ENCODE measurements at places on chromosomes 3 and 15.

DNA sequence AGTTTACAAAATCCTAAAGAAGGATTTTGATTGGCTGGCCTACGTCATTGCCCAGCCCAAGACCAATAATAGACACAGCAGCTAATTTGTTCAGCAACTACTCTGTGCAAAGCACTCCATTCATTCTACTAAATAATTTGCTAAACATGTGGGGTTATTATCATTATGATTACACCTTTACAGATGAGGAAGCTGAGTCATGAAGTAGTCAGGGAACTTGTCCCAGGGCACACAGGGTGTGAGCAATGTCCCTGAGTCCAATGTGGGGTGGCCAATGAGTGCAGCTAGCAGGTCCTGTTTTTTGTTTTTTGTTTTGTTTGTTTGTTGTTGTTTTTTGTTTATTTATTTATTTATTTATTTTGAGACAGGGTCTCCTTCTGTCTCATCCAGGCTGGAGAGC is 183.6 kb downstream of the ABHD5 start:
- DNase-seq: no peak

DNA sequence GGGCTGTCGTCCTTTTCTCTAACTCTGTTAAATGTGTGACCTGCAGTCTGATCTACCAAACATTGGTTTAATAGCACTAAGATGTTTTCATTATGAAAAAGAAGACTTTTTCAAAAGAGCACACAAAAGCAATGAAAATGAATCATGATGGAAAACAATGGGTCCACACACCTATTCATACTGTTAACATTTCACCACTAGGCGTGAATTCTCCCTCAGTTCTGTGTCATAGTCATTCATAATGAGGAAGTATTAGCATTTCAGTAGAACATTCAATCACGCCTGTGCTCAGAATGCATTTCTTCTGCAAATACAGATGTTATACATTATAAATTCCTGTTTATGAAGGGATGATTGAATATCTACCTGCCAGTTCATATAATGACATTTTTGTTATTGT is 35.9 kb downstream of the EIF4E3 start:
- no peak for DNase-seq

DNA sequence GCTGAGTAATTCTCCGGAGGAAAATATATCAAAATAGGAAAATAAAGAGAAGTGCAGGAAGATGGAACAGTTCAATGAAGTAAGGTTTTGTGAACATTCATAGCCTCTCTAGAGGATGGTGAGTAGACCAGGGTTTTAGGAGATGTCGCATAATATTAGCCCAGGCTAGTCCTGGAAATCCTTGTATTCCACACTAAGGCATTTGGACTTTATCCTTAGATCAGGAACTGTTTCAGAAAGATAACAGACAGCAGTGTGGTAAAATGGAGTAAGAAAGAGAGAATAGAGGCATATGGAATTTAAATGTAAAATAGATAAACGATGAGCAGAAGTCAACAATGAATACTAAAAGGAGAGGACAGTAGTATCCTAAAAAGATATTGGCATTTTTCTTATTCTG is 12.1 kb downstream of the COPB2 start:
- no peak for DNase-seq

DNA sequence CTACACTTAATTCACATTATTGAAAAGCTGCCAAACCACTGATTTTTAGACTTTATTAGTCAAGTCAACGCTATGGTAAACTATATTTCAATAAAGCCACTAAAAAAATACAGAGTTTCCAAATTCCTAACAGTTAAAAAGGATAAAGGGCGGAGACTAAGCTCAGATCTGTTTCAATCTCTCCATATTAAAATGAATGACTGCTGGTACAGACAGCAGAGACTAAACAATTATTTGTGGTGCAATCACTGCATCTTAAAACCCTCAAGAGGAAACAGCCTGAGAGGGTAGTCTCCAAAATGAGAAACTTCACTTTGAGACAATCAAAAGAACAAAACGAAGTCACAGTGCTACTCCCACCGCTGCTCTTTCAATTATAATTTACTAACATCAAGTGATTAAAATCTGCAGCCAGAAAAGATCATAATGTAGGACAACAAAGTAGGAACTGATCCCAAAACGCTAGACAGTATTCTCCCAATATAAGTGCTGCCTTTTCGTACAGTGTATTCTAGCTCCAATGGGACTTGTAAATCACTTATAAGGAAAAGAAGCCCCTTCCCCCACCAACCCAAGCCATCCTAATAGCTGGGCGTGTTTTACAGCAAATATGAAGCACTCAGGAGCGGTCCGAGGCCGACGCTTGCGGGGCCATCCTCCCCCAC is 1.2 kb downstream of the UBP1 start:
- DNase-seq: no peak

- DNase-seq: no peak
Observed at GRCh38 chr3:133361435-133361834, 38.4 kb upstream of the BFSP2 start.

DNA sequence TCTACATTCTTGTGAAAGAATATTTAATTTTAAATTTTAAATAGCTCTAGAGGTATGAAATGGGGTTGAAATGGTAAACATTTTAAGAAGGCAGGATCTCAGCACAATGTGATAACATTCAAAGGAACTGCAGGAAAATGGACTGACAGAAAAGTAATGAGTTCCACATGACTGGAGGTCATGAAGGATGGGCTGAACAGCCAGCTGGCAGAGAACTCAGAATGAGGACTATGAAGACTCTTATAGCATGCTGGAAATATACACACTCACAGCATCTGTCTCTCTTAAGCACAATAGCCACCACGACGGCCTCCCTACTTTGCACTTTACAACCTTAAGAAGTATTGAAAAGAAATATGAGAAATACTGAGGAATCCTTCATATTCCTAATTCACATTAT is 94.7 kb downstream of the TNIK start:
- DNase-seq: no peak

- no peak for DNase-seq
Observed at GRCh38 chr3:63808633-63809032, 10.5 kb upstream of the C3orf49 start.

DNA sequence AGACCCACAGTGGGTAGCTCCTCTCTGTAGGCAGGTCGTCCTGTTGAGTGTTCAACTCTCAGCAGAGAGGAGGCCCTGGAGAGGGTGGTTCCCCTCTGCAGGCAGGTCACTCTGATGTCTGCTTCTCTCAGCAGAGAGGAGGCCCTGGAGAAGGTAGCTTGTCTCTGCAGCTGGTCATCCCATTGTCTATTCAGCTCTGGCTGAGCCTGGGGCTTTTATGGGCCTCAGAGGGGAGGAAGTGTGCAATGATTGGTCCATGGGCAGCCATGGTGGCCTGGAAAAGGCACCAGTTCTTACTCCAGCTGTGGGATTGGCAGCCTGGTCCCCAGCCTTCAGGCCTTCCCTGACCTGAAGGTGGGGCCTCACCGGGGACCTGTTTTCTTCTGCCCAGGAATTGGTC is 52.9 kb downstream of the PPCDC start:
- no peak for DNase-seq

GRCh38 chr3:153087595-153088566 is 74.1 kb upstream of the RAP2B start:
- no peak for DNase-seq

DNA sequence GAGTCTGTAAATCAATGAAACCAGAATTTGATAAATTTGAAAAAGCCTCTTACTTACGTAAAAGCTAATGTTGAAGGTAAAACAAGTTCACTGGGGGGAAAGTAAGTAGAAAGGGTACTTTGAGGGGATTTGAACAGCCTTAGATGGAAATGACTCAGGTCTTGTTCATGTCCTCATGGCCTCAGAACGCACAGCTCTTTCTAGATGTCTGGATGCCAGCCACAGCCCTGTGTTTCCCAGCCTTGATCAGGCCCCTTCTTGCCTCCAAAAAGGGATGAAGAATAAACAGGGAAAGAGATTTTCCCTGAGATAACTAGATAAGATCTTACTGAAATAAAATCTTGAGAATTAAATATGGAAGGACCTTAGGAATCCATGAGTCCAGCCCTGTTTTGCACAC is 237.1 kb upstream of the GOLGA6L4 start:
- DNase-seq: no peak

GRCh38 chr3:136949708-136950107 is 8.1 kb upstream of the IL20RB start:
- no peak for DNase-seq

DNA sequence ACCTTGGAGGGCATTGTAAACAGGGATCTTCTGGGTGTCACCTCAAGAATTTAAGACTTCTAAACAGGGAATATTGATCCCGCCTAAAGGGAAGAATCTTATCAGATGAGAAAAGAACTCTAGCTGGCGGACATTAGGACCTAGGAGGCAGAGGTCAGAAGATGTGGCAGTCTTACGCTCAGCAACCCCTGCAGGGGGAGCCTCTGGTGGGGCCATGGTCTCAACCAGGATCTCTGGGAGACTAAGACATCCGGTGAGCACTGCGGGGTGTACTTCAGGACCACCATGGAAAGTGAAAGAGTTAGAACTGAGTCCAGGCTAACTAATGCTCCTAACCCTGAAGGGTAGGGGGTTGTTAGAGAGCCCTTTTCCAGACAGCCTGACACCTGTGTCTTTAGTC is 295.2 kb downstream of the VGLL3 start:
- no peak for DNase-seq

GRCh38 chr3:37787153-37787867 is 74.4 kb upstream of the CTDSPL start:
- DNase-seq: no peak

DNA sequence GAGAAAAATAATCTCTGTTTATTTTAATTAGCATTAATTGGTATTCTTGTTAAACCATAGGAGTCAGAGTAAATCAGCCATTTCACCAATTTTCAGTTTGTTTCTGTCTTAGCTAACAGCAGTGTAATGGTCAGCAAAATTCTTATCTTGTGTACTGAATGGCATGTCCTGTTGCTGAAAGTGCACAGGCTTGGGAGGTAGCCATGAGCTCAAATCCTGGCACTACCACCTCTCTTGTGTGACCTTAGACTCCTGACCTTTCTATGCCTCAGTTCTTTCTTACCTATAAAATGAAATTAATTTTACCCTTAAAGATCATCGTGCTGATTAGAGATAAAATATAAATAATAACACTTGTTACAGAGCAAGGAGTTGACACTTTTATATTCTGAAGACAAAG is 35.8 kb downstream of the MLH1 start:
- no peak for DNase-seq

DNA sequence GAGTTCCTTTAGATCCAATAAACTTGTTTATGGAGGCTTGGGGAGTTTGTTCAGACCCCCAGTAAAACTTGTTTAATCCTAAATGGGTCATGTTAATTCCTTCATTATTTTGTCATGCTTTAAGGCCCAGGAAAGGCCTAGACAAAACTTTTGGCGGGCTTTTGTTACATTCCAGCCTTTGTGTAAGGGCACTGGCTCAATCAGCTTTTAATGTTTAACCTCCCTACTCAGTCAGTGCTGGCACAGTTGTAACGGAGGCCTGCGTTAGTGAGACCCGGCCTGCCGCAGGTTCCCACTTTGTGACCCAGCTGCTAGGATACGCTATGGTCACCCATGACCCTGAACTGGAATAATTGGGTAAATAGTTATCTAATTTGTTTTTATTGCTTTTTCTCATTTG is 59.2 kb downstream of the OXSM start:
- DNase-seq: no peak

GRCh38 chr3:19947549-19948225 is 790 bp downstream of the RAB5A start:
- peak; percentile 19 for DNase-seq

- DNase-seq: no peak
Observed at GRCh38 chr3:122864498-122864897, 69.6 kb downstream of the SLC49A4 start.

- no peak for DNase-seq
Observed at GRCh38 chr3:149566292-149566975, 91.4 kb downstream of the WWTR1 start.

GRCh38 chr3:178518660-178519396 is 17.4 kb upstream of the KCNMB2 start:
- DNase-seq: no peak

- DNase-seq: no peak
Observed at GRCh38 chr3:9909221-9910013, 6.8 kb downstream of the IL17RE start.

GRCh38 chr3:176428552-176428951 is 768.7 kb downstream of the TBL1XR1 start:
- DNase-seq: no peak

- DNase-seq: no peak
Observed at GRCh38 chr3:55719508-55719907, 232.4 kb upstream of the WNT5A start.

- DNase-seq: no peak
Observed at GRCh38 chr15:49110158-49110944, 45.0 kb downstream of the COPS2 start.

DNA sequence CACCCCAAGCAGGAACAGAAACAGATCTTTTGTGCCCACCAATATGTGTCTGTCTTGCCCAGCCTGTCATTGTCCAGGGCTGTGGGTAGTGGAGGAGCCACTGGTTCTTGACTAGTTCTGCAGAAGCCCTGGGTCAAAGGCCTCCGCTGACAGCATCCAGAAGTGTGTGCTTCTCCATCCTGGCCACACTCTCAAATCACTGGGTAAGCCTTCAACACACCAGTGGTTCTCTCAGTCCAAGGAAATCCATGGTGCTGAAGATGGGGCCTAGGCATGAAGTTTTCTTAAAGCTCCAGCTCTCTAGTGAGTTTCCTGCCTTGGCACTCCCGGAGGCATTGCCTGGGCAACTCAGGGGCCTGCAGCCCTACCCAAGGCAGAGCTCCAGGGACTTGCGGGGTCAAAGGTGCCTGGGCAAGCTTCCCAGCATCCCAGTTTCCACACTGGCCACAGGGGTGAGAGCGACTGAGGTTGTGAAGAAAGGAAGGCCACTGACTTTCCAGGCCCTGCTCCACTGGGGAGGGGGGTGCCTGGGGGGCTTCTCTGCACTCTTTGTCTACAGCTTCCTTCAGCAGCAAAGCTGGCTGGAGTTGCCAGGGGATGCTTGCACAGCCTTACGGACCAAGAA is 37.9 kb upstream of the RPL32 start:
- DNase-seq: no peak

DNA sequence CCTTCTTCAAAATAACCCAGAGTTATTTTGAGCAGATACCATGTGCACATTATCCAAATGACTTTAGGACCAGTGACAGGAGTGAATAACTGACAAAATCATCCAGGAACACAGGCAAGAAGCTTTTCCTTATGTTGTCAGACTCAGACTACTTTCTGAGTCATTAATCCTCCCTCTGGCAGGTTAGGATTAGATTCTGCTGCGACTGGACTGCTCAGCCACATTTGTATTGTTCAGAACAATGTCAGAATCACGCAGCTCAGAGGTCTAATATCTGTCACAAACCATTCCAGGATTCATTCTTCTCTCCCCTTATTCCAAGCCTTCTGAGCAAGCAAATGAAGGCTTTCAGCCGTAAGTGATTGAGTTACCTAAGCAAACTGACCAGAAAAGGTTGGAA is 34.8 kb upstream of the FAM174B start:
- no peak for DNase-seq

Measured in esophagus squamous epithelium (tissue), 5 donors.